GM18507 (cell line): ENCODE measurements at places on chromosomes 1 and 21.

GRCh38 chr1:200400556-200400955, 9.3 kb downstream of the ZNF281 start:
- no peak for DNase-seq

DNA sequence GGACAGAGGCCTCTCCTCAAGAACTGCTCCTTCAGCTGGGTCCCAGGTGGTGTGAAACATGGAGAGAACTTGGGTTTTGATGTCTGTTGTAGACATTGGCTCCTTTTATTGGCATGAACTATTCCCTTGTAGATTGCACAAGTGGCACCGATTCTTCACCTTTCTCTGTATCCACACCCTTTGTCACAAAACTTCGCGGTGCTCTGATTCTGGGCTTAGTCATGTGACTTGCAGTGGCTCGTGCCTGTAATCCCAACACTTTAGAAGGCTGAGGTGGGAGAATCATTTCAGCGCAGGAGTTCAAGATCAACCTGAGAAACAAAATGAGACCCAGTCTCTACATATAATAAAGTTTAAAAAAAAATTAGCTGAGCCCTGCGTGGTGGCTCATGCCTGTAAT, 42.5 kb upstream of the EYA3 start:
- DNase-seq: no peak

GRCh38 chr1:91092503-91092902, 70.7 kb upstream of the ZNF644 start:
- DNase-seq: no peak

DNA sequence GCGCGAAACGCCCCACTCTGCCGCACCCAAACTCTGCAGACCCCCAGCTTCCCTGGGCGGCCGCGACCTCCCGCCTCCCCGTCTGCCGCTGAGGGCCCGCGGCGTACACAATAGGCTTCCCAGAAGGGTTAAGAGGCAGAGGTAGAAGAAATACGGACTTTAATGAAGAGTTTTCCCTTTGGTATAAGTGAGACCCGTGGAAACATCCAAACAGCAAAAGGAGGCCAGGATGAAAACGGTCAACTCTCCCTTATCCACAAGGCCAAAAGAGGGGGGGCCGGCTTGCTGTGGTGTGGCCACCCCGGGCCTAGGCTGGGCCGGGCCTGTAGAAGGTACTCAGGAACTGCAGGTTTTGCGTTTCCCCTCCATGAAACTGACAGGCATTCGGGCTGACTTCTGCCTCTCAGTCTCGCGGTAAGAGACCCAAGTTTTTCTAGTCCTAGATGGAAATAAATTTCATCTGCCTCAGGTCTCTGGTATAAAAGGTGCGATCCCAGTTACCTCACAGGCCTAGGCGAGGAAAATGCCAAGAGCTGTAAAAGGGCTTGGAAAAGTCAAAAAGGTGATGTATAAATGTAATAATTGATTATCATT, 671 bp upstream of the PYGO2 start:
- DNase-seq: no peak

GRCh38 chr1:178485541-178485981, 11.2 kb downstream of the CLEC20A start:
- DNase-seq: no peak
